ENCODE measurements at places on chromosomes 2 and 18.

DNA sequence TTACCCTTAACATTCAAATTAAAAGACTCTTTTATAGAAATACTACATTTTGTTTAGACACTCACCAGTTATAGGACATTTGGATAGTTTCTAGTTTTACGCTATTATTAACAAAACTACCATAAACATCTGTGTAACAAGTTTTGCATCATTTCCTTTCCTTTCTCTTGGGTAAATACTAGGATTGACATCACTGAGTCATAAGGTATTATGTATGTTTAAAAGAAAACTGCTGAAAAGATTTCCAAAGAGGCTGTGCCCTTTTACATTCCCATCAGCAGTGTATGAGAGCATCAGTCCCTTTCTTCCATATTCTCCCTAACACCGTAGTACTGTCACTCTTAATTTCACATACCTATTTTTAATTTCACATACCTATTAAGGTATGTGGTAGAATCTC lies 130.6 kb downstream of the USP34 start:
- DNase-seq = no peak
- peaks cover under 1% of the 10 kb centered on the region for H3K4me1 ChIP-seq
- no peak overlapping the region for H3K4me3 ChIP-seq
- no peaks in the 10 kb centered on the region for H3K27me3 ChIP-seq
- no peak overlapping the region for H3K27ac ChIP-seq
- H3K36me3 ChIP-seq = peaks cover 39% of the 10 kb centered on the region

DNA sequence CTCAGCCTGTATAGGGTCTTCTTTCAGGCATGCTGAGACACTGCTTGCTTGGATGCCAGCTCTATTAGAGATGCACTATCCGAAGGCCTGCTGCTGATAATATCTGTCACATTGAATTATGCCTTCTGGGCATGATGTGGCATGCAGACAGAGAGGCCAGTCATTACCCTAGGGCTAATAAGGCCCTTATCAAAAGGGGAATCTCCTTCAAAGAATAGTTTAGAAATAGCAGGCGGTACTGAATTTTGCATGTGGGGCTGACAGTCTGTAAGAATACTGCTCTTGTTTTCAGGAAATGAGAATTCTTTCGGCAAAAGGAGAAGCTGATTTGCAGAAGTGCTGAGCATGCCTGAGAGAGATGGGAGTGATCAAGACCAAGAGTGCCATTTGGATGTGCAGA lies 13.1 kb upstream of the LHCGR start:
- no peaks in the 10 kb centered on the region for H3K36me3 ChIP-seq
- DNase-seq = no peak
- H3K4me3 ChIP-seq = no peak overlapping the region
- no peaks in the 10 kb centered on the region for H3K4me1 ChIP-seq
- H3K27ac ChIP-seq = no peak overlapping the region

DNA sequence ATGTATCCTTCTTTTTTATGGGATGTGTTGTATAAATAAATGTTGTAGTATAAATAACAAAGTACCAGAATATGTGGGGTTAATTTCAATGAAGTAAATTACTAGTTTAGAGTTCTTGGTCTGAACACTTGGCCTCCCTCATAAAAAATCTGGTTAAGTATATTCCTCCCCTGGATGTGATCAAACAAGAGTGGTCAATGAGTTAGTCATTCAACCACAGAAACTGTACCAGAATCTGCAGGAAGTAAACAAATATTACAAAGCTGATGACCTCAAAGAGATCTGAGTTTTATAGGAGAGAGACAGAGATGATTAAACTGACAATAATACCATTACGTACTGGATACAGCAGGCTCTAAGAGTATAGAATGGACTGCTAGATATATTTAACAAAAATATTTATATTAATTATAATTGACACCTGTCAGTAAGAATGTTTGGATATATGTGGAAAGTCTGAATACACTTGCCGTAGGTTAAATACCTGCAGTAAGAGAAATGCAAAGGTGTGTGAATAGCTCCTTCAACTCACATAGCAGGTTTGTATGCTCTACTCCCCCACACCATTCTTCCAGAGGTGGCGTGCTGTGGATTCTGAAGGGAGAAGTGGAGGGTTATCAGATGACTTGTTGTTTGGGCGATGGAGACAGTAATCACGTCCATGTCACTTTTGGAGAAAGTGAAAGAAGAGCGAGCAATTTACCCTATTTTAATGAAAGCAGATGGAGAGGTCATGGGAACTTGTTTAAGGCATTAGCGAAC lies 108.3 kb upstream of the LRATD1 start:
- no peak overlapping the region for H3K27ac ChIP-seq
- no peak overlapping the region for H3K4me3 ChIP-seq
- no peak for DNase-seq

DNA sequence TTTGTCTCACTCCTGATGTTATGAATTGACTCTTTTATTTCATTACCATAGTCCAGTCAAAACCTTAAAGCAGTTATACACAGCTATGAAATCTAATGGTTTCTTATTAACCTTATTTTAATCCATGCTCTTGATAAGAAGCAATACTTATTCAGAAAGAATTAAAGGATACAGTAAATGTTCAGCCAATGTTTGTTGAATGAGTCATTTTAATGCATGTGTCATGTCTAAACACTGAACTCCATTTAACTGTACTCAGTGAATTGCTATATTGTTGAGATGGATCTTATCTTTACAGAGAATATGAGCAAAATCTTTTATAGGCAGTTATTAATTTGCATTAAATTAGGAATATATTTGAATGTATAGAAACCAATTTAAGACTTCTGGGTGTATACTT lies 135.1 kb upstream of the TFPI start:
- H3K36me3 ChIP-seq = no peaks in the 10 kb centered on the region
- DNase-seq = no peak
- H3K4me3 ChIP-seq = no peak overlapping the region

DNA sequence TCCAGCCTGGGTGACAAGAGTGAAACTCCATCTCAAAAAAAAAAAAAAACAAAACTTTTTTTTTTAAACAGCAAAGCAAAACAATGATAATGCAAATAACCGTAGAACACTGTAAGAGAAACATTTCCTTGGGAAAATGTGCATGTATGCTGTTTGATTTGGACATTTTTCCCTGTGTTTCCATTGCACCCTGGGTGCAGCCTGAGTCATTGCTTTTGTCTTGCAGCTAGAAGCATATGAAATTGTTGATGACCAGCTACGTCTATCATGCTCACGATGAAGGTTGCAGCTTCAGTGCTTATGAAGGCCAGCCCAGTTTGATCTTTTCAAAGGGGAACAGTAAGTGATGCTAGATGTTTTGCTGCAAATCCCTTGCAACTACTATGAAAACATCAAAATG lies 41.5 kb downstream of the MOGAT1 start:
- DNase-seq = no peak

DNA sequence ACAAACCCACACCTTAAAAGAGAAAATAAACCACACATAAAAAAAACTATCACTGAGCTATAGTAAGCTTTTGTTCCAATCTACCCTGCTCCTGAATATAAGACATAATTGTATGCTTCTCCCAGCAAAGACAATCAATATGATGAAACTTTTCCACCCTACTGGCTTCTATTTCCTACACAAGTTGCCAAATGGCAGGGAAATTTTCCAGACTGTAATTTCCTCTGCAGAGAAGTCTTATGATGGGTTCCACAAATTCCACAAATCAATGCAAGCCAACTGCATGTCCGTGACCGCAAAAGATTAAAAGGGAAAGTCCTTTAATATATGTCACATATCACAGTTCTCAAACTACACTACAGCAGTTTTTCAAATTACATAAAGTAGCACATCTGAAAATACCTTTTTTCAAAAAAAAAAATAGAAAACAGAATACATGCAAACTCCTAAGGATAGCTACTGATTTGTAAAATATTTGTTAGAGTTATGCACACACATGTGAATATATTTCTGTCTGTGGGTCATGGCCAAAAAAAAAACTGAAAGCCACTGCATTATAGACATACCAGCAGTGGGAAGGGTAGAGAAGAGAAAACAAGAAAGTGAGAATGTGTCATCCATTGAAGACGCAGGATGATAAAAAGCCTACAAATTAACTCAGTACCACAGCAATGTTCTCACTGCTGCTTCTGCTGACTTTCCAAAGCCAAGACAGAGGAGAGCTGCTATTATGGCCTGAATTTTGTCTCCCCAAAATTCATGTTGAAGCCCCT lies 61.4 kb downstream of the RPL31 start:
- no peak for DNase-seq
- no peak overlapping the region for H3K4me3 ChIP-seq
- no peaks in the 10 kb centered on the region for H3K36me3 ChIP-seq
- H3K27me3 ChIP-seq = peaks cover 5% of the 10 kb centered on the region
- H3K27ac ChIP-seq = no peak overlapping the region
- no peaks in the 10 kb centered on the region for H3K4me1 ChIP-seq

DNA sequence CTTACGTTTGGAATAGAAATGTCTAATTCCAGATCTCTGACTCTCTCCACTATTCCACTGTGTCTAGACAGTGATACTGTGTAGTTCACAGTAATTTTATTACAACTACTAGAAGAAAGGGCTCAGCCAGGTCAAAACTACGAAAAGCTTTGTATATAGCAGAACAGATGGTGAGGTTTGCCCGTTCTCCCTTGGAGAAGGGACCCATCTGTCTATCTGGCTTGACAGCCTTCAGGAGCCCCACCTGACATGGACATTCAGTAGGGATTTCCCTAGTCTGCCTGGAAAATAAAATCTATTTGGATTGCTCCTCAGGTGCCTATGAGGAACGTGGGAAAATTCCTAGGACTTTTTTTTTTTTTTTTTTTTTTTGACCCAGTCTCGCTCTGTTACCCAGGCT lies 435.4 kb downstream of the NRXN1 start:
- no peaks in the 10 kb centered on the region for H3K4me1 ChIP-seq
- no peak overlapping the region for H3K4me3 ChIP-seq
- no peak overlapping the region for H3K27ac ChIP-seq
- no peaks in the 10 kb centered on the region for H3K36me3 ChIP-seq
- no peaks in the 10 kb centered on the region for H3K27me3 ChIP-seq
- DNase-seq = no peak

- H3K36me3 ChIP-seq = no peaks in the 10 kb centered on the region
- peaks cover 39% of the 10 kb centered on the region for H3K27me3 ChIP-seq
- H3K4me3 ChIP-seq = no peak overlapping the region
- no peaks in the 10 kb centered on the region for H3K4me1 ChIP-seq
- H3K27ac ChIP-seq = no peak overlapping the region
Measured at GRCh38 chr2:200288670-200289429, 17.6 kb upstream of the SPATS2L start.

DNA sequence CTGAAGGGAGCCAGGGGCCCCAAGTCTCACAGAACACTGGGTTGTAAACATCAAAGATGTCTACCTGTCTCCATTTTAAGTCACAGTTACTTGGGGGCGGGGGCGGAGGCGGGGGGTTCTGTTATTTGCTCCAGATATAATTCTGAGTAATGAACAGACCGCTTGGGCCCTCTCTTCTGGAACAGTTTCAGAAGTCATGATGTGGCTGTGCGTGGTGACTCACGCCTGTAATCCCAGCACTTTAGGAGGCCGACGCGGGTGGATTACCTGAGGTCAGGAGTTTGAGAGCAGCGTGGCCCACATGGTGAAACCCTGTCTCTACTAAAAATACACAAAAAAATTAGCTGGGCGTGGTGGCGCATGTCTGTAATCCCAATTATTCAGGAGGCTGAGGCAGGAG lies 157.9 kb upstream of the APCDD1 start:
- no peak for DNase-seq
- no peaks in the 10 kb centered on the region for H3K4me1 ChIP-seq
- H3K27ac ChIP-seq = no peak overlapping the region
- H3K4me3 ChIP-seq = no peak overlapping the region

- H3K4me1 ChIP-seq = peaks cover 6% of the 10 kb centered on the region
- no peak overlapping the region for H3K4me3 ChIP-seq
- DNase-seq = no peak
- H3K36me3 ChIP-seq = no peaks in the 10 kb centered on the region
Measured at GRCh38 chr2:144510294-144510991, 9.5 kb downstream of the ZEB2 start.

DNA sequence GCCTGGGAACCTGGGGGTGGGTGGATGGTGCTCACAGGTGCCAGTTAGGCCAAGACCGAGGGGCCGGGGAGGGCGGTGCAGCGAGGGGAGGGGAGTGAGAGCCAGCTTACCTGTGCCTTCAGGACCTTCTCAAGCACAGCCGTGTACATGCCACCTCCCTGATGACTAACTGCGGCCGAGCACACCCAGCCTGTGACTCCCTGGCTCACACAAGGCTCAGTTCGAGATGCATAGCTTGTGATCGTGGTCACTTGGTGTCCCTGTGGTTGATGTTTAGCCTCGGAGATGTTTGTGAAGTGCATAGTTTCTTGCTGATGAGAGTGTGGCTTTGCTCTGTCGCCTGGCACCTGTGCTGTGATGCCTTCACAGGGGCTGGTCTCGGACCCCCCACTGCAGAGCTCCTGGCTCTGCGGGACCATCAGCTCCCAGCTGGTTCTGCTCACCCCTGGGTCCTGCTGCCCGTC lies 84.5 kb upstream of the ODC1 start:
- no peak for DNase-seq
- H3K36me3 ChIP-seq = peaks cover 1% of the 10 kb centered on the region
- peaks cover 4% of the 10 kb centered on the region for H3K27me3 ChIP-seq
- H3K4me1 ChIP-seq = peaks cover 9% of the 10 kb centered on the region

- no peak overlapping the region for H3K4me3 ChIP-seq
- H3K27me3 ChIP-seq = no peaks in the 10 kb centered on the region
- no peaks in the 10 kb centered on the region for H3K4me1 ChIP-seq
- DNase-seq = no peak
- no peak overlapping the region for H3K27ac ChIP-seq
- H3K36me3 ChIP-seq = no peaks in the 10 kb centered on the region
Measured at GRCh38 chr2:23034996-23035395, 350.0 kb upstream of the KLHL29 start.

DNA sequence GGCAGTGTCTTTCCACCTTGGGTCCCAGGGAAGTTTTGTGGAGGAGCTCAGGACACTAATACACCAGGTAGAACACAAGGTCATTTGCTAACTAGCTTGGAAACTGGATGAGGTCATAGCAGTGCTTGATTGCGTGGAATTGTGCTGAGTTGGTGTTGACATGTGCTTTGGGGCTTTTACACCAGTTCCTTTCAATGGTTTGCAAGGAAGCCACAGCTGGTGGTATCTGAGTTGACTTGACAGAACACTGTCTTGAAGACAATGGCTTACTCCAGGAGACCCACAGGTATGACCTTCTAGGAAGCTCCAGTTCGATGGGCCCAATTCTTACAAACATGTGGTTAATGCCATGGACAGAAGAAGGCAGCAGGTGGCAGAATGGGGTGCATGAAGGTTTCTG lies 5.9 kb downstream of the CTLA4 start:
- peak overlapping the region; percentile 21 for H3K27ac ChIP-seq
- H3K4me3 ChIP-seq = no peak overlapping the region
- H3K27me3 ChIP-seq = no peaks in the 10 kb centered on the region

- no peak for DNase-seq
- H3K27me3 ChIP-seq = no peaks in the 10 kb centered on the region
- H3K4me1 ChIP-seq = no peaks in the 10 kb centered on the region
- H3K27ac ChIP-seq = no peak overlapping the region
Measured at GRCh38 chr18:3162181-3162580, 57.6 kb downstream of the MYOM1 start.

Measured in activated naive CD8-positive, alpha-beta T cell treated with anti-CD3 and anti-CD28 coated beads, Interleukin-2, amount 10 ng/mL, durations not matched to agents 7 days and 5 days (primary cell).